Heart right ventricle (tissue), 16 donors: ENCODE measurements at places on chromosomes 7 and 10. TPM values are rescaled to one million over a fixed set of nuclear protein-coding genes. Genes with fewer than 3 reads are reported as not detected.

Gene TAC1
- total RNA-seq, result not detected

Gene VWA2
- not detected for total RNA-seq

Gene PON1
- total RNA-seq, result not detected

Gene PDE6C
- total RNA-seq, result not detected

Gene TDRD1
- total RNA-seq, result 4.3 TPM

Gene BMPER
- total RNA-seq, result 1.2 TPM

Gene NODAL
- total RNA-seq, result not detected

Gene RAB18
- total RNA-seq, result 157 TPM

Gene STEAP4
- 15.6 TPM for total RNA-seq

Gene FAM131B
- total RNA-seq, result 0.28 TPM

Gene TMEM72
- not detected for total RNA-seq

Gene PRSS37
- total RNA-seq, result not detected

Gene FBXL13
- 0.65 TPM for total RNA-seq

Gene NSUN5
- total RNA-seq, result 17.2 TPM

Gene ZNF488
- 0.14 TPM for total RNA-seq

Gene NYAP1
- 0.39 TPM for total RNA-seq

Gene SLIT1
- total RNA-seq, result 0.13 TPM

Gene PRKCQ
- total RNA-seq, result 0.17 TPM

Gene SMKR1
- total RNA-seq, result not detected

Gene GDF2
- not detected for total RNA-seq

Gene ASB15
- 54.6 TPM for total RNA-seq

Gene AKR1B15
- not detected for total RNA-seq

Gene NXPH1
- total RNA-seq, result not detected

Gene SP4
- 7.0 TPM for total RNA-seq

Gene UPK3BL2
- 2.5 TPM for total RNA-seq

Gene SOSTDC1
- total RNA-seq, result 0.17 TPM

Gene SPDYE6
- total RNA-seq, result not detected

Gene WNT8B
- total RNA-seq, result not detected

Gene CLEC2L
- total RNA-seq, result 0.28 TPM

Gene NPC1L1
- 0.11 TPM for total RNA-seq

Gene AGMO
- total RNA-seq, result 0.66 TPM

Gene CFAP46
- 0.72 TPM for total RNA-seq

Gene GIMAP5
- 27.2 TPM for total RNA-seq

Gene ATG9B
- total RNA-seq, result not detected

Gene NEUROG3
- total RNA-seq, result not detected

Gene EN2
- not detected for total RNA-seq

Gene PPP1R3A
- 87.0 TPM for total RNA-seq

Gene H2BK1
- total RNA-seq, result not detected

Gene SLC16A9
- 1.1 TPM for total RNA-seq

Gene CFAP70
- 1.8 TPM for total RNA-seq

Gene OR9A2
- total RNA-seq, result not detected

Gene CELF2
- 88.5 TPM for total RNA-seq

Gene TRIM74
- not detected for total RNA-seq

Gene POP7
- total RNA-seq, result 25.8 TPM

Gene GIMAP8
- total RNA-seq, result 16.6 TPM
